Stimulated activated CD4-positive, alpha-beta T cell treated with anti-CD3 and anti-CD28 coated beads, Interleukin-1b, Interleukin-23, amount 100 ng/mL, for 1 hour (primary cell): ENCODE measurements at places on chromosomes 11 and 22.

DNA sequence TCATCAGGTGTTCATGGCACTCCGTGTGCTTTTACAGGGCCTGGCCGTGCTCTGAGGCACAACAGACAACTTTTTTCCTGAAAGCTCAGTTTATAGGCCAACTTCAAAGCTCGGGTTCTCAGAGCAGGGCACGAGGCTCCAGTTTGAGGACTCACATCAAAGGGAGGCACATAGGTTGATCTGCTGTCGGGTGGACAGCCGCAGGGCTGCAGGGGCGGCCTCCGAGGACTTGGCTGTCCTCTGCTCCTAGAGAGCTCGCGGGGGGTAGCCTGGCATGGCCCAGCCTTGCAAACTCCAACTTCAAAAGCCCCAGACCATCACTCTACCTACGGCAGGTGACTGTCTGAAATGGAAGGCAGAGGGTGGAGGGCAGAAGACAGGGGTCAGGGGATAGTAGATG, 31.6 kb downstream of the C11orf58 start:
- DNase-seq, result no peak

GRCh38 chr22:45007391-45008185, 2.2 kb downstream of the PHF21B start:
- DNase-seq, result no peak

- no peak for DNase-seq
These were observed 18.5 kb upstream of the OR4D5 start for GRCh38 chr11:123920943-123921342.

- DNase-seq, result no peak
These were observed 7.9 kb upstream of the TPP1 start for GRCh38 chr11:6626971-6627761.

- DNase-seq, result no peak
These were observed 59.1 kb downstream of the IGLL1 start for GRCh38 chr22:23520863-23521440.

GRCh38 chr22:48738204-48738980, 1089.3 kb downstream of the BRD1 start:
- DNase-seq, result no peak

GRCh38 chr11:122267602-122268001, 151.6 kb upstream of the BLID start:
- no peak for DNase-seq

GRCh38 chr11:44634401-44635281, 69.2 kb downstream of the CD82 start:
- no peak for DNase-seq

- DNase-seq, result no peak
These were observed 32.5 kb downstream of the PHLDB1 start for GRCh38 chr11:118639899-118640298.

DNA sequence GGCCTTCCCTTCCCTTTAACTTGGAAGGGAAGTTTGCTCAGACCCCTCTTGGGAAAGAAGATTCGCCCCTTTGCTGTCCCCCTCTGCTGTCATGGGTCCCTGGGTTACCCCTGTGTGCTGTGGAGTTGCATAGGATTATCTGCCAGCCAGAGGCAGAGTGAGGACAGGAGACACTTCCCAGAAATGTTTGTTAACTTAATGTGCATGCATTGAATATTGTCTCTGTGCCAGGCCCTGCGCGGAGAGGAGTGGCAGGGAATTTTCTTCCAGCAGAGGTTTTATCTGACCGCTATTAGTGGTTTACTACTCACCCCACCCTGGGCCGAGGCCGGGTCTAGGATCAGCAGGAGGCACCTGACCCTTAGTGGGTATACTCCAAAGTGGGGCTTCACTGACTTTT, 894.8 kb downstream of the TBC1D22A start:
- DNase-seq, result no peak

GRCh38 chr11:15618583-15619032, 503.9 kb downstream of the INSC start:
- no peak for DNase-seq
